ENCODE measurements at places on chromosomes 1 and 21.

DNA sequence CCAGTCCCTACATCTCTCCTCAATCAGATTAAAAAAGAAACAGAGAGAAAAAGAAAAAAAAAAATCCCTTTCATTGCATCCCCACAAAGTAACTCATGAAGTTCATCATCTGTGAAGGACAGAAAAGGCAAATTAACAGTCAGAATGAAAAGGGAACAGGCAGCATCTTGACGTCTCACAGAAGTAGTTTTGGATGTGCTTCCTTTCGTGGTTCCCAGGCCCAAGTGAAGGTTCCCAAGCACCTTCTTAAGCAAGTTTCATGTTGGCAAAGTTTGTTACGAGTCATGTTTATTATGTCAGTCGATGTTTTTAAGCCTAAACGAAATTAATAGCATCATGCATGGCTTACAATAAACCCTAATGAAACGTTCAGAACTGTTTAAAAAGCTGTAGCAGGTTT lies 475.2 kb downstream of the SETD4 start:
- DNase-seq: no peak

DNA sequence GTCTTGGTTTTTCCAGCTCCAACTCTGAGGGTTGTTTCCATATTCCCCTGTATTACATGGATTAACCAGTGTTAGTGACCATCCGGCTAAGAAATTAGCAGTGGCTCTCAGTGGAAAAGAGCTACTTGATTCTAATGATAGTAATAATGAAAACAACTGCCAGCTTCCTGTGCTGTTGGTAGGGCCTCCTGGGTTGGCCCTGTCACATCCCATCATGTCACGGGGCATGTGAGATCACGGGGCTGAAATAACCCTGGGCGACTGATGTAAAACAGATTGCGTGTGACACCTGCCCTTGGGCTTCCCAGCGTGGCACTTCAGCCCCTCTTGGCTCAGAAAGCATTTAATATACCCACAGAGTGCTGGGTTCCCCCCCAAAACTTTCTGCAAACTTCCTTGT lies 149.0 kb downstream of the ROR1 start:
- no peak for DNase-seq

- no peak for DNase-seq
Measured at GRCh38 chr1:71645015-71645414, 564.2 kb upstream of the ZRANB2 start.

- no peak for DNase-seq
Measured at GRCh38 chr21:44466996-44467858, 11.9 kb downstream of the LRRC3 start.

DNA sequence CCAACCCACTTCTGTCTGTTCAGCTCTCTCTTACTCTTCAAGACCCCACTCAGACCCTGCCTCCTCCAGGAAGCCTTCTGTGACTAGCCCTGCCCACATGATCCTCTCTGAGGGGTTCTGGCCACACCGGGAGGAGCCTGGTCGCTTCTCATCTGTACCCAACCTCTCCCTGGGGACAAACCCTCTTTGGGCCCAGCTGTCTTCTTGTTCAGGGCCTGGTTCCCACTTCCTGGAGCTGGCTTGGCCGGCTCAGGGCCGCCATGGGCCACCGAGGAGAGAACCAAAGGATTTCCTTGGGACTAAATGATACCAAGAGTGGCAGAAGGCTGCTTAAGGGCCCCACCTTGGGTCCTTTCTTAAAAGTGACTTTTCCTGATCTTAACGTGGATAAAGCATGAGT lies 124.7 kb upstream of the ZBTB40 start:
- no peak for DNase-seq

All from CD8-positive, alpha-beta memory T cell (primary cell).